ENCODE measurements at places on chromosomes 6 and 20.

- no peak for DNase-seq
Measured at GRCh38 chr6:37058084-37058586, 52.7 kb downstream of the FGD2 start.

DNA sequence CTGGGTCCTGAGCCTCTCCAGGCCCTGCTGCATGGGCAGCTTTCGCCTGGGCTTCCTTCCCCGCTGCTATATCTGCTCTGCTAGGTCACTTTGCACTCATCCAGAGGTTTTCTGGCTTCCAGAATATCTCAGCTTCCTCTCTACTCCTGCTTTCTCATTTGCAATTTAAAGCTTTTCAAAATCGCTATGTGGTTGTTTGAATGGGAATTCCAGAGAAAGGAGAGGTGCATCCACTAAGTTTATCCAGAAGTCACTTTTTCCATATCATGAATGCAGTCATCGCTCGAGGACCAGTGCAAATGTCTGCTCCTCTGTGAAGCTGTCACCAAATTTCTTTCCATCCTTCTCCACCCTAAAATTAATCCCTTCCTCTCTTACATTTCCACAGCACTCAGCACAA, 61.2 kb downstream of the SOD2 start:
- DNase-seq: no peak

GRCh38 chr6:26156850-26157250, 69.6 kb downstream of the HFE start:
- DNase-seq: no peak

DNA sequence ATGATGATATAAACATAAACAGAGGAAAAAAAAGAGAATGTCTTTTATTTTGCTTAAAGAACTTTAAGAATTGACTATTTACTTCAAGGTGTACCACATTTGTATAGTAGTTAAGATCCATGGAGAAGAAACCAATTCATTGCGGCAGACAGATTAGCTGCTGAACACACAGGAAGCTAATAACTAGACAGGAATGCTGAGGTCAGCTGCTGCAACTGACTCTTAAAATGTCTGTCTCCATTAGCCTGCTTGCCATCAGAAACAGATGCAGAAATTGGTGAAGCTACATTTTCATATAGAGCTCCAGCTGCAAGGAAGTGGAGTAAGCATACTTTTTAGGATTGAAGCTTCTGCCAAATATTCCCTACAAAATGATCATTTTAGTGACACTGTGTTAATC, 939.5 kb downstream of the EPHA7 start:
- DNase-seq: no peak

- DNase-seq: no peak
Measured at GRCh38 chr20:44552950-44553908, 29.1 kb upstream of the PKIG start.

DNA sequence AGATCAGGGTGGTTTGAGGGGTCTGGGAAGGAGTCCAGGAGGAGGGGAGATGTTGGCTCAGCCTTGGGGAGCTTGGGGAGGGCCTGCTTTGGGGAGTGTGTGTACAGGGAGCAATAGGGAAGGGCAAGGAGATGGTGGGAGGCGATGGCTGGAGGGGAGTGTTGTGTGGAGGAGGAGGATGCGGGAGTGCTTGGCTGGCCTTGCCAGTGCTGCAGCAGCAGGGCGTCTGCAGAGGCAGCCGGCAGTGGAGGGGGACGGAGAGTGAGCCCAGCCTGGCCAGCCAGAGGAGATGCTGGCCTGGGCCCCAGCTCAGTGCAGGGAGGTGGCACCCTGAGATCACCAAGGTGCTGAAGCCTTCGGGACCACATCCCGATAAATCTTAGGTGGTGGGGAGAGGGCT, 3.9 kb downstream of the IP6K3 start:
- no peak for DNase-seq

DNA sequence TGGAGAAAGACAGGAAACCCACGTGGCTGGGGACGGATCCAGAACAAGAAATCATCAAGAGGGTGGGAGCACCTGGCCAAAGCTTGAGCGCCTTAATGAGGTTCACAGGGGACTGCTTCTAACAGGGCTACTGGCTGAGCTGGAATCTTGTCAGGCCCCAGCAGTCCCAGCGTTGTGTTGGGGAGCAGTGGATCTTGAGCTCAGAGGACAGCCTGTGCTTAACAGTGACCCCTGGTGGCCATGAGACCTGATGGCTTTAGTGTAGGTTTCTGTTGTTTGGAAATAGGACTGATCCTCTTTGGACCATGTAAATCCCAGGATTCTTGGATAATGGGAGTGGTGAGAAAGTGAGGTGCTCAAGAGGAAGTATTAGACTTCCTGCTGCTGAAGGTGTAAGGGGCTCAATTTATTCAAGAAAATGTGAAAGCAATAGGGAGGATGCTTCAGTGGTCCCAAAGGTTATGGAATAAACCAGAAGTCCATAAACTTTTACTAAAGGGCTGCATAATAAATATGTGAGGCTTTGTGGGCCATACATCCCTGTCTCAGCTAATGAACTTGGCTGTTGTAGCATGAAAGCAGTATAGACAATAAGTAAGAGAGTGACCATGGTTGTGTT, 216.2 kb downstream of the NFATC2 start:
- DNase-seq: no peak

GRCh38 chr6:137160763-137161162, 12.7 kb downstream of the IL22RA2 start:
- no peak for DNase-seq

DNA sequence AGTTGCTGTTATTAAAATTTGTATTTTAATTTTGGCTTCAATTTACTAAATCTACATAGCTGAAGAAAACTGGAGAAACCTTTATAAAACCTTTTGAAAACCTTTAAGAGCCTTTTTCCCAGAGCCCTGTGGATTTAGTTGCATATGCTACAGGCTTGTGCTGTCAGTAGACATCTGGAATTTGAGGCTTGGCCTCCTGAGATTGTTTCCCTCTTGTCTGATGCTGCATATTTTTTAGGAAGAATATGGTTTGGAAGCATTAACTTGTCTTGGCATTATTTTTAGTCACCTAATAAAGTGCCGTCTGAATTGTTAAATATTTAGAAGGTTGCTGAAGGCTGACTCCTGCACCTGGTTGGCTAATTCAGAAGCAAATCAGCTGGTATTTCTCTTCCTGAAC, 369.4 kb downstream of the UTRN start:
- DNase-seq: no peak

DNA sequence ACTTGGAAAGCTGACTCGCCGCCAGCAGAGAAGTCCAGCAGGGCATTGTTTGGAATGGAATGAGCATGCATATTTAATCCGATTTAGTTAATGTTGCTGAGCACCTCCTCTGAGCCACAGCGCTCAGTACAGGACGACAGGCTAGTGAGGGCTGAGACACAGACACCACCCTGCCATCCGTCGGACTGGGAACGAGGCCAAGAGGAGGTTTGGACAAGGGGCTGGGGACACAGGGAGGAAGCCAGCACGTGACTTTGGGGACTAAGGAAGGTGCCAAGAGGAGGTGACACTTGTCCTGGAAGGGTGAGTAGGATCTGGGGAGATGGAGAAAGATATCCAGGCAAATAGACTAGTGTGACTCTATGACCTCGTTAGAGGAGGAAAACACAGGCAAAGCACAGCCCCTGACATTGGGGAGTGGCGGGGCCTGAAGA, 152.5 kb upstream of the ECI2 start:
- no peak for DNase-seq

DNA sequence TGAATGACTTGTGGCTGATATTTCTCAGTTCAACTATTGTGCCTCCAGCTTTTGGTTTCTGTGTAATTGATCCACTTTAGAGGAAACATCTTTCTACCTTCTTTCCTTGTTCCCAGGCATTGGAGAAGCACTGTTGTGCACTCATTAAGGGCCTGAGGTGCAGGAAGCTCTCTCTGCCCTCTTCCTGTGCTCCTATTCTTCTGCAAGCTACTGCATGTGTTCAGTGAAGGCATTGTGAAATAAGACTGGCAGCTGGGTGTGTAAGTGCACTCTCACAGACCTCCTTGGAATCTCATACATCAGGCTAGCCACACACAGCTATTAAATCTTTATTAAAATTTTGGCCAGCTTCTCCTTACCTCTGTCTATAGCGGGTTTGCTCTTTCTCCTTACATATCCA, 177.8 kb downstream of the OGFRL1 start:
- DNase-seq: no peak

GRCh38 chr20:22795433-22795832, 211.1 kb upstream of the FOXA2 start:
- DNase-seq: no peak

GRCh38 chr6:3232017-3232945, 4.8 kb upstream of the TUBB2B start:
- DNase-seq: no peak

GRCh38 chr6:34223956-34224940, 12.4 kb upstream of the HMGA1 start:
- DNase-seq: no peak

- DNase-seq: no peak
Measured at GRCh38 chr6:135577059-135577538, 79.6 kb upstream of the AHI1 start.

DNA sequence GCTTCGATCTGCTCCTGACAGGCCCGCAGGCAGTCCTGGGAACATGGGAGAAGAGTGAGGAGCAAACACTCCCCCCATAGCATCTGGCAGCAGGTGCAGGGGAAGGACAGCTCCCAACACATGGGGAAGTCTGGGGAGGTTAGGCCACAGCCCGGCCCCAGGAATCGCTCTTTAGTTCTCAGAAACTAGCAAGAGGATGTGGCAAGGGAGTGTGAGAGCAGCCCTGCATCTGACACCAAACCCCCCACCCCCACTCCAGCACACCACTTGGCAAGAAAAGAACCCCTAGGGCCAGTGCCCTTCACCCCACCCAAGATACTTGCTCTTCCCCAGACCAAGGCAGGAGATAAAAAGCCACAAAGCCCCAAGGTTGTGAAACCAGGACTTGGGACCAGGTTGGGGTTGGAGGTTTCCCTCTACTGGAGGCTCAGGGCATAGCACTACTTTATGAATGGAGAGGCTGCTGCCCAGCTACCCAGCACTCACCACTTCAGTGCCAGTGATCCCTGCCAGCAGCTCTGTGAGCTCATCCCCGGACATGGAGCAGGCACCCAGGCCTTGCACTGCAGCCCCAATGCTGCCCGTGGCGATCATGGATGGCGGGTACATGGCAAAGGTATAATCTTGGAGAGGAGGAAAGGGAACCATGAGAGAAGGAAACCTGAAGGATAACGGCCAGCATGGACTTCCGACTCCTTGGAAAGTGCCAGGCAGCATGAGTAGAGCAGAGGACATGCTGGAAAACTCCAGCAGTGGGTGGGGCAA, 5.4 kb downstream of the CCND3 start:
- no peak for DNase-seq

Data from cortex of kidney (tissue), 1 donor.